ENCODE measurements at places on chromosomes 7 and 10.

DNA sequence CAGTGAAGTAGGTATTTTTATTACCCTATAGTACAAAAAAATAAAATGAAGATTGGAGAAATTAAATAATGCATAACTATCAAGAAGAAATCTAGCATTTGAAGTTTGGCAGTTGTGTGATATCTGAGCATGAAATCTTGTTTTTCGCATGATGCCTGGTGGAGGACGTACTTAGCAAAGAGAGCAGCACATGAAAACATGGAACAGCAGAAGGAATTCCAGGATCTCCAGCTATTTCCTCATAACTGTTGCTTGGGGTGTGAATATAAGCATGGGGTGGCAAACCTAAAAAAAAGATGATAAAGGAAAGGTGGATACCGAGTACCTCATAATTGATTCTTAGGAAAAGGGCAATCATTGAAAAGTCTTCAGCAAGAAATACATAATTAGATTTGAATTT, 174.3 kb upstream of the FAM3C start:
- DNase-seq: no peak

- peak; percentile 82 for DNase-seq
Measured at GRCh38 chr7:27169658-27170425, 4.3 kb downstream of the HOXA10 start.

DNA sequence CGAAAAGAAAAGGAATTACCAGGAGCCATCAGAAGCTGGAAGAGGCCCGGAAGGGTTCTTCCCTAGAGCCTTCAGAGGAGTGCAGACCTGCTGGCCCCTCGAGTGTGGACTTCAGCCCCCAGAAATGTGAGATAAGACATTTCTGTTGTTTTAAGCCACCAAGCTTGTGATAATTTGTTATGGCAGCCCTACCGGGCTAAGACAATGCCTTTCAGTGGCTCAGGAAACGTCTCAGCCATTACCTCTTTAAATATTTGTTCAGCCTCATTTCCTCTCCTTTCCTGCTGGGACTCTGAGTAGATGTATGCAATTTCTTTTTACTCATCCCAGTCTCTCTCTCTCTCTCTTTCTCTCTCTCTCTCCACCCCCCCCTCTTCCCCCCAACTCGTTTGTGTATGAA, 174.7 kb upstream of the GRB10 start:
- DNase-seq: peak; percentile 30

DNA sequence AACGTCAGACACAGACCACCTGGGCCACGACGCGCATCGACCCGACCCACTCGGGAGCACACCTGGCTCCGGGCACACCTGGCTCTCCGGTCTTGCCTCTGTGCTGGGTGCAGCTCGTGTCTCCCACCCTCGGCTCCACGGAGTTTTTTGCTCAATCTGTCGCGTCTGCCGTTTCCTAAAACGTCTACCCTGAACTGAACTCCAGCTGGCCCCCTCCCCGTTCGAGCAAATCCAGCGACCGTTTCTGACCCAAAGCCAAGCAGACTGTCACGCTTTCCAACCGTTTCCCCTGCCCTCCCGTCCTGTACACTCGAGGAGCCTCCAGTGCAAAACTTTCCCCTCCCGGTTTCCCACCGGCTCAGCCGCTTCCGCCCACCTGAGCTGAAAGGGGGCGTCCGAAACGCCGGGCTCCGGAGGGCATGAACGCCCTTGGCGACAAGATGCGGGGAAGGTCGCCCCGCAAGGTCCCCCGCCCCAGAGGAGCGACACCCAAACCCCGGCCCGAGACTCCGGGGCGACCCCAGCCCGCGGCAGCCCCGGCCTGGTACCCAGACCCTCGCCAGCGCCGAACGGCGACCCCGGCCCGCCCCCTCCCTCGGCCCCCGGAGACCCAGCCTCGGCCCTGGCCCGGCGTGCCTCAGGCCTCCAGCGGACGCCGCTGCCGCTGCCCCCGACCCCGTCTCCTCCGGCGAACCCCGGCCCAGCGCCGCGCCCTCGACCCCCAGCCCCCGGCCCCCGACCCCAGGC, 557 bp downstream of the CYTH3 start:
- no peak for DNase-seq

- DNase-seq: no peak
Measured at GRCh38 chr10:118732245-118733165, 22.3 kb downstream of the CACUL1 start.

GRCh38 chr10:80686734-80687475, 149.2 kb downstream of the SH2D4B start:
- DNase-seq: peak; percentile 26

DNA sequence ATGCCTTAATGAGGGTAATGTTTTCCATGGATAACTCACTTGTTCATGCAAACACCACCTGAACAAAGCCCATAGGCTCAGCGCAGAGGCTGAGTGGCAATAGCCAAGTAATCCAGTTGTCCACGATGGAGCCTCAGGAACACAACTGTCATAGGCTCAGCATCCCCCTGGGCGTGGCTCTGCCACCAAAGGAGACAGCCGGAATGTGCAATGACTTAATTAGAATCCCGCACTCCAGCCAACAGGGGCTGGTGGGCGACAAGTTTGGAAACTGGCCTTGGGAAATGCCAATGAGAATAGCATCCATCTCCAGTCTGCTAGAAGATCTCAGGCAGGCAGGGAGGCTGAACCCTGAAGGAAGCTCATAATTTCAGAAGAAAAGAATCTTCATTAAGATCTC, 411.7 kb upstream of the NRP1 start:
- DNase-seq: no peak

DNA sequence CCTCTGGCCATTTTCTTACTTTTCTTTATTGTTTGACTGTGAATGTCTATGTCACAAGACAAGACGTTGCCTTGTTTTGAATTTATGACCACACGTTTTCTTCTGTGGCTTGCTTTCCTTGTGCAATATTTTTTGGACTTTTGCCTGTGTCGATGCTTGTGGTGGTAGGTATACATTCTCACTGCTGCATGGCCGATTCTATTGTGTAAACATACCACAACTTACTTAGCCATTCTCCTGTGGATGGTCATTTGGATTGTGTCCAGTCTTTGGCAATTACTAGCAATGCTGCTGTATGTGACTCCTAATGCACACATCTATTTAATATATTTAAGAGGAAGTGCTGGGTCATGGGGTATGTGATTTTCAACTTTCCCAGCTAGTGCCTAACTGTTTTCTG, 18.0 kb upstream of the DLG5 start:
- DNase-seq: no peak

DNA sequence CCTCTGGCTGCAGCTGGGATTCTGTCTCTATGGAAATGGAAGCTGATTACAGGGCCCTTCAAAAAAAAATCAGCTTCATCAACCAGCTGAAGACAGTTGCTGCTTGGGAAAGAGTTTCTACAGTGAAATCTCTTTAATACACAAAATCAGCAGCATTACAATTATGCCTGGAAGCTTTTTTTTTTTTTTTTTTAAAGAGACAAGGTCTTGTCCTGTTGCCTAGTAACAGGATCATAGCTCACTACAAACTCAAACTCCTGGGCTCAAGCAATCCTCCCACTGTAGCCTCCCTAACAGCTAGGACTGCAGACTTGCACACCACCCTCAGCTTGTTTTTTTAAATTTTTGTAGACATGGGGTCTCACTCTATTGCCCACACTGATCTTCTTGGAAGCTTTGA, 94.5 kb downstream of the OR13A1 start:
- no peak for DNase-seq

GRCh38 chr7:117478836-117479224, 995 bp upstream of the CFTR start:
- DNase-seq: peak; percentile 43

DNA sequence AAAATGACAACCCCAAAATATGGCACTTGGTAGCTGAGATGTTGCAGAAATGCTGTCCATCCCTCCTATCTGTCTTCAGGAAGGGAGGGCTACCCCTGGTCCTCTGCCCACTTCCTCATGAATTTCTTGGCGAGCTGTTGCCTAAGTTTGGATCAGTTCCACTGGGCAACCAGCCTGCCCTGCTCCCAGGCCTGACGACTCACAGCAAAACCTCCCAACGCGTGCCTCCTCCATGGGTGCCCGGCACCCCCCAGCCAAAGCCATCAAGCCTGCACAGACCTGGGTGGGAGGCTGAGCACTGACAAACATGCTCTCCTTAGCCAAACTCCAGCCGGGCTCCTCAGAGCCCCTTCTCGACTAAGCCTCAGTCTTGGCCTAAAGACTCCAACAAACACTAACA, 8.9 kb downstream of the VSTM4 start:
- DNase-seq: no peak

- DNase-seq: no peak
Measured at GRCh38 chr10:66695046-66695445, 230.8 kb upstream of the LRRTM3 start.

- DNase-seq: no peak
Measured at GRCh38 chr7:152344253-152344652, 91.5 kb downstream of the KMT2C start.

- no peak for DNase-seq
Measured at GRCh38 chr7:50677638-50677996, 105.1 kb downstream of the GRB10 start.

DNA sequence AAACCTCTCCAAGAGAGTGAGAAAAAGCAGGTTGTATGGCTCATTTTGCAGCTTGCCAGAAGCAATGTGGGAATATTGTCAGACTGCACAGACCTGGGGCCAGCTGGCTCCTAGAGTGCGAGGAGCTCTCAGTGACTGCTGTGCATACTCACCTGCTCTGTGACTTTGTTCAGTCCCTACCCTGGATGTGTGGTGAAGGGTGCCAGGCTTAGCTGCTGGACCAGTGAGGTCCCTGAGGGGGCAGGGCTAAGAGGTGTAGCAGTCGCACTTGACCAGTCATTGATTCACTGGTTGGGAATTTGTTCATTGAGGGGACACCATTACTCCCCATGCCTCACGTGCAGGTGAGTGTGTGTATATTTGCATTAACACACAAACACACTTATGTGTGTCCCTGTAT, 60.1 kb downstream of the IKZF1 start:
- no peak for DNase-seq

DNA sequence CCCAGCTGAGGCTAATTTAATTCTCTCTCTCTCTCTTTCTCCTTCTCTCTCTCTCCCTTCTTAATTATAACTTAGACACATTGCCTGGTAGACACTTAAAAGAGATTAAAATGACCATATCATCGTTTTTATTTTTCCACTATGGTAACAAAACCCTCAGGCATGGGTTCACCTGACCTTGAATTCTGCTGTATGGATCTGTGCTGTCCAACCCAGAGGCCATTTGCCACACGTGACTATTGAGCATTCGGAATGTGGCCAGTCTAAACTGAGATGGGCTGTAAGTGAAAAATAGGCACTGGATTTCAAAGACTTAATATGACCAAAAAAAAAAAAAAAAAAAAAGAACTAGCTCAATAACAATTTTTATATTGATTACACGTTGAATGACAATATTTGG, 93.6 kb downstream of the NHLRC2 start:
- no peak for DNase-seq

- DNase-seq: no peak
Measured at GRCh38 chr7:26429168-26429567, 137.5 kb downstream of the SNX10 start.

GRCh38 chr7:129865093-129865924, 87.5 kb downstream of the UBE2H start:
- DNase-seq: no peak

- DNase-seq: no peak
Measured at GRCh38 chr7:27071622-27072390, 24.0 kb downstream of the HOXA1 start.

DNA sequence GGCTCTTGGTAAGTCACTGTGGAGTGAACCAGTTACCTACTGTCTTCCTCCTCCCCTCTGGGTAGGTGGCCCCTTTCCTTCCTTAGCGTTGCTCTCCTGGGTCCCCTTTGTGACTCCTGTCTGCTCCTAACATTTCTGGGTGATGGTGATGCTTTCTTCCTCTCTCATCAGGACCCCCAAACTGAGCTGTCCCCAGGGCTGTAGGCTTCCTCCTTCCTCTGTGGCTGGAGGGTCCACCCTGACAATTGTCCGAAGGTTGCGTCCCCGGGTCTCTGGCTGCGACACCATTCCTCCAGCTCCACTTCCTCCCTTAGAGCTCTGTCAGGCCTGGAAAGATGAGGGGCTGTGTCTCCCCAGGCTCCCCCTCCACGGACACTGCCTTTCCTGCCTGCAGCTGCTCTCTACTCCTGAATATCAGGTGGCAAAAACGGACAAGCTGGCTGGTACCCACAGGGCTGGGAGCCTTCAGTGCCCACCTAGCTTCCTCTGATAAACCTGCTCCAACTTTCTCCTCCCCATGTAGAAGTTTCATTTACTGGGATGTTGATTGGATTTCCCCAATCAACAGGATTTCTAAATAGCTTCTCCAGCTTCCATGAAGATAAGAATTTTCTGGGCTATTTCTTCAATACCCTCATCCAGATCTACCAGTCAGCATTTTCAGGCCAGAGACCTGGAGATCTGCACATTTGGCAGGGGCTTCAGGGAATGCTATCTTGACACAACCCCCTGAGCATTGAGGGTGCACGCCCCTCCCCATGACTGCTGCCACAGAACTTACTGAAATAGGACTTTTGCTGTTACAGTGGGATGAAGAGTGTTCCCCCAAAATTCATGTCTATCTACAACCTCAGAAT, 506.5 kb downstream of the TCERG1L start:
- no peak for DNase-seq

DNA sequence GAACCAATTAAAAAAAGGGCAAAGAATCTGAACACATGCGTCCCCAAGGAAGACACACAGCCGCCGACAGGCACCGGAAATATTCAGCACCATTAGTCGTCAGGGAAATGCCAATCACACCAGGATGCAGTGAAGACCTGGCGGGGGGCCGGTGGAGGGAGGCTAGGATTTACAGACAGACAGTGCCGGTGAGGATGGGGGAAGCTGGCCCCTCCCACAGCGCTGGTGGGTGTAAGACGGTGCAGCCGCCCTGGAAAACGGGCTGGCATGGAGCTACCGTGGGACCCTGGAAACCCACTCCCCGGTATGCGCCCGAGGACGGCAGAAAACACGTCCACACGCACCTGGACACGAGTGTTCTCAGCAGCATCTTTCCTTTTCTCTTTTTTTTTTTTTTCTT, 4.8 kb upstream of the ADAP1 start:
- DNase-seq: no peak

DNA sequence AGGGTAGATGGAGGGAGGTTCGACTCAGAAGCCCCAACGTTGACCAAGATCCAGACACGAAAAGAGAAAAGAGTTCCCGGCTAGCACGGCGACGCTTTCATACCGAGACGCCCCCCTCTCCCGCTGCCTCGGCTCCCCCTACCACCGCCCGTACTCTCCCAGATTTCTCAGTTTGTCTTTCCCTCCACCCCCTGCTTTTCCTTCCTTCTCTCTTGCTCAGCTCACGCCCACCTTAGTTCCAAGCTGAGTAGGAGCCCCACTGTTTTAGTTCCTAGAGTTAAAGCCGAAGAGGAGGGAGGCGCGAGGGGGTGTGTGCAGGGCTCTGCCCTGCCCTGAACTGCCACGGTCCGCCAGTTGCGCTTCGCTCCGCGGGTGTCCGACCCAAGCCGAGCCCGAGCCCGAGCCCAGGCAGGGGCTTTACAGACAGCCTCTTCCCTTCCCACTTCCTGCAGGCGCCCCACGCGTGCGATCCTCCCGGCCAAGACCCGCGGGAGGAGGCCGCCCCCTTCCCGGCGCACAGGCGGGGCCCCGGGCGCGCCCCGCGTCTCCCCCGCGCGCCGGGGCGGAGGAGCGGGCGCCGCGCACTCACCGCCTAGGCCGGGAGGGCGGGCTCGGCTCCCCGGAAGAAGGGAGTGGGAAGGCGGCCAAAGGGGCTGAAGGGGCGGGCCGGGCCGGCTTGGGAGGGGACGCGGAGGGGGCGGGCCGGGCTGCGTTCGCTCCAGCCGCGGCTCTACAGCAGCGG, at the start of gene EPHB6:
Gene EPHB6, plus strand, starts transcription at position 705 of the 742 bp plus-strand sequence. CDS start 8,152 bp downstream, outside the sequence.
- peak; percentile 78 for DNase-seq

GRCh38 chr10:76618171-76618570, 1019.4 kb downstream of the KCNMA1 start:
- no peak for DNase-seq

Measured in GM23338 (cell line).